RPMI8226 (cell line): ENCODE measurements at places on chromosomes 2 and 18.
A peak's percentile ranks its signal among the peaks of the same experiment; 100 is the strongest.

DNA sequence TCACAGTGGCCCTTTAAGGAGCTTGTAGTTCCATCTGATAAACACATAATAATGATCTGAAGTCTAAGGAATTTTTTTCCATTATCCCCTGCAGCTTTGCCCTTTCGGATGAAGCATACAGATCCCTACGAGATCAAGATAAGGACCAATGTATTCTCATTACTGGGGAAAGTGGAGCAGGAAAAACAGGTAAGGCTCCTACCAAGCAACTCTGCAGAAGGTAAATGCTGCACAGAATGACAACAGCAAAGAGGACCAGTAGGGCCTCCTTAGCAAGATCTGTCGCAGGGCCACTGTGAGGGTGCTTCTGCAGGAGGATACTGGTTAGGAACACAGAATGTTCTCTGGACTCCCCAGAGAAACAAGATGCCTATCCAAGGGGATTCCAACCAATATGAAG lies 84.6 kb downstream of the MYO1B start:
- DNase-seq: no peak

- no peak for DNase-seq
Observed at GRCh38 chr18:6270771-6271216, 143.9 kb downstream of the L3MBTL4 start.

- DNase-seq: peak; percentile 94
Observed at GRCh38 chr2:156332534-156333273, at the start of gene NR4A2. Gene NR4A2, minus strand, starts transcription at chr2:156332721. Its CDS starts 2,535 bp downstream, at chr2:156330186.

- DNase-seq: no peak
Observed at GRCh38 chr2:229920011-229920641, 1.7 kb downstream of the TRIP12 start.

DNA sequence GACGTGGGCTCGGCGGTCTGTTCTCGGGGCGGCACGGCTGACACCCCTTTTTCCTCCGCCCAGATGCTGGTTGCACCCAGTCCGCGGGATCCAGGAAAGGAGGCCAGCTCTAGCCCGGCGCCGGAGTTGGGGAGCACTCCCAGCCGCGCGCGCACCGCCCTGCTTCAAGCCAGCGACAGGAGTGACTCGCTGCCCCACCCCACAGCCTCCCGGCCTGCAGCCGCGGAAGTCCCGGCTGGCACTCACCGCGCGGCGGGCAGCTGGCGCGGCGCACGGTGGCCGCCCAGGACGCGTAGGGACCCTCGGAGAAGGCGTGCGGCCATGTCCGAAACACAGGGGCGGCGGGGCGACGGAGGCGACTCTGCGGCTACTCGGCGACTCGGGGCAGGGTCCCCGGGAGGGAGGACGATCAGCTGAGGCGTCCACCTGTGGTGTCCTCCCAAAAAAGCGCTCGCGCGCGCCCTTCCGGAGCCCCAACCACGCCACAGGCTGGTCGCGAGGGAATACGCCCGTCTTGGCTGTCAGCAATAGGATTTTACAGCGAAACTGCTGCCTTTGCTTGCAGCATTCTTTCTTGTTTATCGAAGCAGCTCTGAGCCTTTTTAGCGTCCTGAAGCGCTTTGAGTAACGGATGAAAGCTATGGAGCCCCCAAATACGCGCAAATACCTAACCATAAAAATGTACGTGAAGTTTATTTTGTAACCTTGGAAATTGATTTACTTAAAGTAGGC lies at the start of gene ACADL:
ACADL (minus strand) TSS at position 507 of the 732 bp plus-strand sequence; CDS start at position 323, 184 bp downstream.
- DNase-seq: peak; percentile 21

DNA sequence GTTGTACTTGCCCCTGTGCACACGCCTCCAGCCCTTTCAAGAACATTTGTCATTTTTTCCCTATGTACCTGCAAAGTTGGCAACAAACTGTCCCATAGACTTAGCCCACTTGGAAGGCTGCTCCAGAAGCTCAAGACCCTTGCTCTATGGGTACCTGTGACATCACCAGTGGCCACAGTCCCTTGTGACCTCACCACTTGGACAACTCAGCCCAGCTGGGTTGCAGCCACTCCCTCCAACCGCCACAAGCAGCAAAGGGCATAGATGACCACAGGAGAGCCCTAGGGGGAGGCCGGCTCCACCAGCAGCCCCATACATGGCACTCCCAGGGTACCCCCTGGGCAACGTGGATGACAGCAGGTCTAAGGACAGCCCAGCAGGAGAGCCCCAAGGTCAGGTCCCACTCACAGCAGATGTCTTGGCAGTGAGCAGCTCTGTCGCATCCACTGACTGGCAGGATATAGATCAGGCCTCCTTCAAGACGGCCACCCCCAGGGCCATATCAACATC lies at the start of gene TEX44:
TEX44 (plus strand) TSS at position 229 of the 510 bp plus-strand sequence; CDS start at position 317, 88 bp downstream.
- no peak for DNase-seq

DNA sequence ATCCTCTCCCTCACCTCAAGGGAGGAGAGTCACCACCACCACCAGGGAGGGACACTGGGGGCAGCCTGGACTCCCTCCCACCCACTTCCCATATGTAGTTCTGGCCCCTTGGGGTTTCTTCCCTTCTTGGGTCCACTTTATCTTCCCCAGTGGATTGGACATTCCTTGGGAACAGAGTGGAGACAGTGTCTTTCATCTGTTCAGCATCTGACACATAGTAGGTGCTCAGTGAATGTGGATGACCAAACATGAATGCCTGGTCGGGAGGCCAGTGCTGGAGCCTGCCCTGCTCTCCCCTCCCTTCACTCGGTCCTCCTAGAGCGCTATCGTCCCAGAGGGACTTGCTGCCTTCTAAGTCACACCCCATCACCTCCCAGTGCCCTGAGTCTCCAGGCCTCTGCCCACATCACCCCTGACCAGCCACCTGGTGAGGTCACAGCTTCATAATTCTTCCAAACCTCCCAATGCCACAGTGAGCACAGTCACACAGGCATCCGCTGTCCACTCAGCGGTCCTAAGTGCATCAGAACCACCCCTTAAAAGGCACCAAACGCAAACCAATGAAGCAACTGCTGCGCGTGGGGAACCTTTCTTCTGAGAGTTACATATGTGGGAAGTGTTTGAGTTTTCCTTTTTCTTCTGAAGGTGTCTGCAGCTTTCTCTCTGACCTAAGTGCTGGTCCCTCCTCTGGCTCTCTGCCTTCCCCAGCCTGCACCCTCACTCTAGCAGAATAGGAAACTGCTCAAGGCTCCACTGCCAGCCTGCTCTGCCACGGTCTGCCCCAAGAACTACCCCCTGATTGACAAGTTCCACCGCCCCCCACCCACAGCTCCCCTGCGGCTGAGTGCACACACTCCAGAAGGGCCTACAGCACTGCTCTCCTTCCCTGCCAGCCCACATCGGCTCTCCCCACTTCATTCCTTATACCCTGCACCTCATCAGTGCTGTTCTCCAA lies 7.2 kb upstream of the SFXN5 start:
- no peak for DNase-seq

GRCh38 chr2:12168354-12168753 lies 421.9 kb downstream of the LPIN1 start:
- no peak for DNase-seq

- DNase-seq: no peak
Observed at GRCh38 chr2:189437926-189438325, 3.3 kb upstream of the WDR75 start.

DNA sequence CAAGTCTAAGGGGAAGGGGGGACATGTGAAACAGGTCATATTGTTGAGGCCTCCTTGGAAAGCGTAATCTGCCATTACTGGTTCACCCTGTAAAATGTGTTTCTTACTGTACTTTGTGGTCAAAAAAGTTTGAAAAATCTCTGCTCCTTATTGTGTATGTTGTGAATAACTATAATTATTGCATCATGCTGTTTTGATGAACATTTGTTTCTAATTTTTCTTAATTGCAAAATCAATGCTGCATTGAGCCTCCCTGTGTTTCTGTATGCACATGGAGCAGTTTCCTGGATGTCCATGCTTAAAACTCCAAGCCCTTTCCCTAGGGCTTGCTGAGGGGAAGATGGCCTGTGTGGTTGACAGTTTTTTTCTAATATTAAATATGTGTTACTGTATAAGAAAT lies 158.6 kb downstream of the RNF144A start:
- DNase-seq: no peak

- no peak for DNase-seq
Observed at GRCh38 chr2:234818937-234819336, 132.9 kb upstream of the SH3BP4 start.

GRCh38 chr18:23169673-23170044 lies 34.4 kb downstream of the CABLES1 start:
- DNase-seq: no peak

GRCh38 chr2:71281950-71282349 lies 49.6 kb upstream of the ZNF638 start:
- no peak for DNase-seq

- peak; percentile 34 for DNase-seq
Observed at GRCh38 chr2:239561446-239562001, 160.7 kb upstream of the HDAC4 start.

DNA sequence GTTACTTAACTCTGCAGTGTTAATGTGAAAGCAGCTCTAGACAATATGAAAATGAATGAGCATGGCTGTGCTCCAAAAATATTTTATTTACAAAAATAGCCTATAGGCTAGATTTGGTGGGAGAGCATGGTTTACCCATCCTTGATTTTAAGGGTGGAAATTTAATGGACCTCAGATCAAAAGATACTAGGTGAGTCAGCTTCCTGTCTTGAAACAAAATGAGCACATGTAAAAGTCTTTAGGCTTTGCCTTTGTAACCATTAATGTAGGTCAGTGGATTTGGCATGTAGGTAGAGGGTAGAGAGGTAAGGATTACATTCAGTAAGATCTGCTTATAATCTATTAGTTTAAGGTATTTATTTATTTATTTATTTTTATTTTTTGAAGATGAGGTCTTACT lies 72.7 kb downstream of the GREB1L start:
- DNase-seq: no peak

DNA sequence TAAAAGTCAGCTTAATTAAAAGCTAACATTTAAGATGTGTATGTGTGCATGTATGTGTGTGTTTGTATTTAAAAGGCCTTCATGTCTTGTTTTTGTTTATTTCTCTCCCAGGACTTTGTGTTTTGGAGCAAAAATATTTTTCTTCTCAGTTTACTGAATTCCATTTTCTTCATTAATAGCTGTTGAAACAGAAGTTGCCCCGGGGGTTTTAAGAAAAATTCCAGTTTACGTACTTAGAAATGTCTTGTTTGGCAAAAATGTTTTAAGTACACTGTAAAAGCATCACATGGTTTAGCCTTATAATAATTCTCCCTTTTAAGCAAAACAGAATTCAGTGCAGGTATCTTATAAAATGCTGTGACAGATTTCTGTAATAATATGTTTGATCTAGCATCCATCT lies 1233.0 kb upstream of the NRXN1 start:
- DNase-seq: no peak

GRCh38 chr2:10297191-10297830 lies 5.4 kb upstream of the HPCAL1 start:
- no peak for DNase-seq

DNA sequence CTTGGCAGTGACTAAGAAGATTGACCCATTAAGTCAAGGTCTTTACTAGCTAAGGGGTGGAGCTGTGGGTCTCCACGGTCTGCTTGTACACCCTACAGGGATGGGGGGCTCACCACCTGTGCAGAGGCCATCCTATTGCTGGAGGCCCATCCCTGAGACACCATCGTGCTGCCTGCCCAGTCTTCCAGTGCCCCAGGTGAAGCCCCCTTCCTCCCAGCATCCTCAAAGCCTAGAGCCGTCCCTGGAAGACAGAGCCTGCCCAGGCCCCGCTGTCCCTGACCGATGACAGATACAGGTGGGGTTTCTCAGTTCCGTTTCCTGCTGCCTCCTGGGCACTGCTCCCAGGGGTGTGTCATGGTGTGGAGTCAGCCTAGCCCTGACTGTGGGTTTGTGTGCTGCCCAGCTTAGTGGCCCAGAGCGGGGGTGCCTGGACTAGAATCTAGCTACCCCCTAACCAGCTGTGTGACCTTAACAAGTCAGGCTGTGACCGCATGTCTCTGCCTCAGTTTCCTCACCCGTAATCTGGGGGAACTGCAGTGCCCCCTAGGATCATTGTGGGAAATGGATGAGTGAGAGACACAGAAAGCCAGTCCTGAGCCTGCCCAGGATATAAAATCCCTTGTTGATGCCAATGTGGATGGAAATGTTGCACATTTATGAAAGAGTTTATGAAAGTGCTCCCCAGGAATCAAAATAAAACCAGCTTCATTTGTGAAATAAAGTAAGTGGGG lies 2.0 kb downstream of the OTOS start:
- peak; percentile 48 for DNase-seq

- DNase-seq: peak; percentile 41
Observed at GRCh38 chr2:177161741-177162460, 50.7 kb upstream of the HNRNPA3 start.

DNA sequence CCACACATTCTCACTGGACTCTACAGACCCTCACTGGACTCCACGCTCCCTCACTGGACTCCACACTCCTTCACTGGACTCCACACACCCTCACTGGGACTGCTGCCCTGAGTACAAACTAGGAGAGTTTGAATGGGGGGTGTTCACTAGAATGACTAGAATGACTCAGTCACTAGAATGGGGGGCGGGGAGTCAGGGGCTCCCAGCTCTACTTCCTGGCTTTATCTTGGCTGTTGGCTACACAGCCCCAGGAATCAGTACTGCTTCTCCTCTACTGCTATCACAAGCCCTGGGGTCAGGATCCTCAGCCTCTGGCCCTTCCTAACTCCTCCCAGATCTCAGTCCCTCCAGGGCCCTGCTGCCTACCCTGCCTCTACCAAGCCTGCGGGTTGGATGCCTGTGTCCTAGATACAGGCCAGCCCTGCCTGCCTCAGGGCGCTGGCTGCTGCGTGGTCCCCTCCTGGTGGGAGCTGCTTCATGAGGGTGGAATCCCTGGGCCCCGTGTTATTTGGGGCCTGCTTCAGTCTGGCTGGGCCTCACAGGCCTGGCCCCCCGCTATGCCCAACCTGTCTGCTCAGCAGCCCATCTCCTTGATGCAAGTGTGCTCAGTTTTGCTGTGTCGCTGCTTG lies 7.8 kb downstream of the PTMA start:
- no peak for DNase-seq

- DNase-seq: no peak
Observed at GRCh38 chr2:128310094-128310716, 8.5 kb downstream of the HS6ST1 start.

DNA sequence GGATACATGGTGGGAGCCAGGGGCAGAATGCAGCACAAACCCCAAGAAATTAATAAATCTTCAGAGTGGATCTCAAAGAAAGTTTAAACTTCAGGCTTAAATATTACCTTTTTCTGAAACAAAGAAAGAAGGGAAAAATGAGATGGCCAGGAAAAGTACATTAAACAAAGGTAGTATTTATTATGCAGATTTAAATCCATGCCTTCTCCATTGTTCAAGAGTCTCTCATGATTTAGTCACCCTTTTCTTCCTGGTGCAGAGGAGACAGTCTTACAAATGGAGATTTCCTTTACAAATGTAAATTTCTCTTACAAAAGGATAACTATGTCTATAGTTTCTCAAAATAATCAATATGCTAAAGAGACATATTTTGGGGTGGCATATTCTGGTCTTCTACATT lies 33.4 kb upstream of the PPM1B start:
- DNase-seq: no peak

DNA sequence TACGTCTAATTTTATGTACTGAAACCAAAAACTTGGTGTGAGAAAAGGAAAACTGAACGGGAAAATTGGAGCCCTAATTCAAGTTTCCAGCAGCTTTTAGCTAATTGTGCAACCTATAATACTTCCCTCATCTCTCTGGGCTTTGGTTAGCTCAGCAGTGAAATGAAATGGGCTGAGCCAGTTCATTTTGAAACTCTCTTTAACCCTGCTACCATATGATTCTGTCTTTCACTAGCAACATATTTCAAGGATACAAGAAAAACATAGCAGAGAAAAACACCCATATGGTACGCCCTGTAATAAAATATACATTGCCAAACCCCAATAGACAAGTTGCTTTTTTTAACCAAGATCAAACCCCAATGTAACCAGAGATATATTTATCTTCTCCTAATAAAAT lies 799 bp downstream of the SYT4 start:
- no peak for DNase-seq

GRCh38 chr2:157466764-157467163 lies 22.9 kb upstream of the CYTIP start:
- no peak for DNase-seq
